ENCODE measurements at places on chromosomes 6 and 20. TPM values are rescaled to one million over a fixed set of nuclear protein-coding genes. Genes with fewer than 3 reads are reported as not detected.

TGM3 gene
- total RNA-seq, result 0.31 TPM

COL21A1 gene
- total RNA-seq, result 0.43 TPM

TP53INP2 gene
- 1.1 TPM for total RNA-seq

TCP11 gene
- 0.25 TPM for total RNA-seq

Measured in neural progenitor cell (in vitro differentiated cells).